Mesothelial cell of epicardium (in vitro differentiated cells): ENCODE measurements at places on chromosomes 4 and X.

DNA sequence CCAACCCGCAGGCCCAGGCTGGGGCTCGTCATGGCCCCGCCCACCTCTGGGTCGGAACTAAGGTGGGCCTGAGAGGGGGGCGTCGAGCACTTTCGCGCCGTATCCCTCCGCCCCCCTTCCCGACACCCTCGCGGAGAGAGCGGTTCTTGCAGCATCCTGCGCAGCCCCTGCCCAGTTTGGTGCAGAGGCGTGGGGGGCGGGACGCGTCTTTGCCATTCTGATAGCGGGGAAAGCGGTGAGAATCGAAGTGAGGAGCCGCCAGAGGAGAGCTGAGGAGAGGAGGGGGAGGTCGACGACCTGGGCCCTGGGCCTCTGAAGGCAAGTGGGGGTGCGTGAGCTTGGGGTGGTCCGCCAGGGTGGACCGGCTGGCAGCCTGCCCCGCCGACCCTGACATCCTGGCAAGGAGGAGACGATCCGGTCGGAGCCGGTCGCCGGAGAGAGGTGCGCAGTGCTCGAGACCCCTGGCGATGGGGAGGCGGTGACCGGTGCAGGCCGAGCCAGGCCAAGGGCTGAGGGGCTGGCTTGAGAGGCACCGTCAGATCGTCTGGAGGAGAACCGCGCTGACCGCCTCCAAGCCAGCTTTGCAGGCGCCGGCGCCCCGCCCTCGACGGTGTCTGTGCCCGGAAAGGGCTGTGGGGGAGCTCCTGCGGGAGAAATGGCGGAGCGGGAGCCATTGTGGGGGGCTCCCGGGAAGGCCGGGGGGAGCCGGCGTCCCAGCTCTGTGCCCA lies 25.5 kb downstream of the GPRASP3 start:
- no peak for DNase-seq

GRCh38 chr4:138275963-138276621 lies 33.9 kb upstream of the SLC7A11 start:
- no peak for DNase-seq

- DNase-seq: no peak
These were observed 8.9 kb upstream of the PCDH18 start for GRCh38 chr4:137541181-137541580.

DNA sequence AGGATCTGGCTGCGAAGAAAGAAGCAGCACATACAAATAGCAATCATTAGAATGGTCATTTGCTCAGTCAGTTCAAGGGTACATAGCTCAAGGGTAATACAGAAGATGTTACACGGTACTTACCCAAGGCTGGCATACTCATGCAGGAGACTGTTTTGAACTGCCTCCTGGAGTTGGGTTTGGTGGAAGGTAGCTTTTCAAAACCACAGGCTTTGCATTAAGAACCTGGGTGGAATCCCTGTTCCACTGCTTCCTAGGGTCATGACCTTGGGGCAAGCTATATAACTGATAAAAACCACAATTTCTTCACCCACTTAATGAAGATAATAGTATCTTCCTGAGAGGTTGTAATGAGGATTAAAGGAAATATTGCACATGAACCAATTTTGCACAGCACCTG lies 36.5 kb downstream of the TBC1D9 start:
- DNase-seq: no peak

DNA sequence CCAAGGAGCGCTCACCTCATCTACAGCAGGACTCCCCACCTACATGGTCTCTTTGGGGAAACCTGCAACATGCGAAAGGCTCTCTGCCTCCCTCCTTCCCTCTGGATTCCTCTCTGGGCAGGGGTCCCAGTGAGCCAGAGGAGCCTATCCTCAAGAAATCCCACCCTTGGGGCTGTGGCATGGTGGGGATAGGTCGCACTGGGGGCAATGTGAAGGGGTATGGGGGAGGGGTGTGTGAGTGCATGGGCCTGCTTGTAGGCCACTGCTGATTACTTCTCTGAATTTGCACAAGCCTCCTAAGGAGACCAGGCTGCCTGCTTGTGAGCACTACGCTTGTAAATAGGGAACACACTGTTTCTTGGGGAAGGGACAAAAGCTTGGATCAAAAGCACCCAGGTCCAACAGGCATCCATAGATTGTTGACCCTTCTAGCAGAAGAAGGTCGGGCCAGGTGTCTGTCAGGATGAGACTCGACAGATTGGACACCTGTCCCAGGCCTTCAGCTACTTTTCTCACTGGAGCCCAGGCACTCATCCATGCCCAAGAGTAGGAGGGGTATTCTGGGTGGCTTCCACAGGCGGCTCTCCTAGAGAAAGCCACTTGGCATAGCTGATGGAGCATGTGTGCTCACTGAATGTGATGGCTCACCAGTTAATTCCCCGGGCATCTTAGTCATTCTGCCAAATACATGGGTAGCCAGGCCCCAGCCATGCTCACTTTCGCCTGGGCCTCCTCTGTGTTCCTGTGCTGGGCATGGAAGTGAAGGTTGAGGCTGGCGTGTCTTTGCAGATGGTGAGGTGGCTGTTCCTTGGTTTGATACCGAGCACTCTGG lies 75.0 kb downstream of the NBDY start:
- no peak for DNase-seq

GRCh38 chr4:22869235-22869634 lies 176.5 kb downstream of the GBA3 start:
- DNase-seq: no peak

DNA sequence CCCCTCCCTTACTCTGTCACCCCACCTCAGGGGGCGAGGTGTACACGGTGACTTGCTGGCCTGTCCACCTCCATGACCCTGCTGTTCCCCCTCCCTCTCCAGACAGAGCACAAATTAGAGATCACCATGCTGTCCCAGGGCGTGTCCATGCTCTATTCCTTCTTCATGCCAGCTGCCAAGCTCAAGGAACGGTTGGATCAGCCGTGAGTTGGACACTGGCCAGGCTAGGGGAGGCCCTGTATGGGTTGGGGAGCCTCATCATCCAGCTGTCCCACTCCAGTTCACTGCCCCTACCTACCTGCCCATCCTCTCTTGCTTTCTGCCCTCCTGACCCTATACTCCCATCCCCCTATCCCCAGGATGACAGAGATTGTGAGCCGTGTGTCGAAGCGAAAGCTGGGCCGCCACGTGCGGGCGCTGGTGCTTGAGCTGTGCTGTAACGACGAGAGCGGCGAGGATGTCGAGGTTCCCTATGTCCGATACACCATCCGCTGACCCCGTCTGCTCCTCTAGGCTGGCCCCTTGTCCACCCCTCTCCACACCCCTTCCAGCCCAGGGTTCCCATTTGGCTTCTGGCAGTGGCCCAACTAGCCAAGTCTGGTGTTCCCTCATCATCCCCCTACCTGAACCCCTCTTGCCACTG lies 3.9 kb upstream of the CDK16 start:
- DNase-seq: no peak

- no peak for DNase-seq
These were observed 244.5 kb upstream of the TLL1 start for GRCh38 chr4:165628572-165628971.

GRCh38 chr4:113637823-113638561 lies 123.5 kb downstream of the CAMK2D start:
- no peak for DNase-seq

DNA sequence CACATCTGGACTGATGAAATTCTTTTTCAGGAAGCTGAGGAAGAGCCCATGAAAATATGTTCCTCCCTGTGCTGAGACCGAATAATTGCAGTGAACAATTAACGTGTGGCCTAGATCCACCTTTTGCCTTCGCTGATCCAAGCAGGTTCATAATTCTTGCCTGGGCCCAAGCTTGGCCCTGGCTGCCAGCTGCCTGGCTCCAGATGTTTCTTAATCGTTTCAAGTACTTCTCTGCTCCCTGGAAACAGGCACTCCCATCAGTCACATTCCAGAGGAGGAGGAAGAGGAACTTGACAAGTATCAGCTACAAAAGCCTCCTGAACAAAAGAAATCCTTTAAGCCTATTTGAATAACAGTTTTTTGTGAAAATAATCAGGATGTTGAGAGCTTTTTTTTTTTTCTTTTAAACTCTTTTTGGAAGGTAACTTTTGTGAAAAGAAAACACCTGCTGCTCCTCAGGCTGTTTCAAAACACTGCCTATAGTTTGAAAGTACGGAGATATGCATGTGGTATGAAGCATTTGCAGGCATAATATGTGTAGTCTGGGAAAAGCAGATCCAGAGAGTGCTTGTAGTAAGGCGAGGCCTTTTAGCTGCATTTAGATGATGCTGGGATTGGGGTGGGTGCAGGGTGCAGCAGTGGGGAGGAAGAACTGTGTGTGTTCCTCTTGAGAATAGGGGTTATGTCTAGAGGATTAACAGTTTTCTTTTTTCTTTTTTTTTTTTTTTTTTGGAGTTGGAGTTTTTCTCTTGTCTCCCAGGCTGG lies 154.4 kb downstream of the PTTG2 start:
- no peak for DNase-seq

GRCh38 chrX:155755706-155756337 lies 125.3 kb upstream of the VAMP7 start:
- no peak for DNase-seq

GRCh38 chr4:136713140-136713539 lies 819.2 kb downstream of the PCDH18 start:
- DNase-seq: no peak

- no peak for DNase-seq
These were observed 972.5 kb downstream of the CCSER1 start for GRCh38 chr4:91099666-91100065.

GRCh38 chr4:89277412-89277811 lies 30.2 kb downstream of the GPRIN3 start:
- no peak for DNase-seq

- no peak for DNase-seq
These were observed 209.3 kb downstream of the GPC3 start for GRCh38 chrX:133776072-133776471.

DNA sequence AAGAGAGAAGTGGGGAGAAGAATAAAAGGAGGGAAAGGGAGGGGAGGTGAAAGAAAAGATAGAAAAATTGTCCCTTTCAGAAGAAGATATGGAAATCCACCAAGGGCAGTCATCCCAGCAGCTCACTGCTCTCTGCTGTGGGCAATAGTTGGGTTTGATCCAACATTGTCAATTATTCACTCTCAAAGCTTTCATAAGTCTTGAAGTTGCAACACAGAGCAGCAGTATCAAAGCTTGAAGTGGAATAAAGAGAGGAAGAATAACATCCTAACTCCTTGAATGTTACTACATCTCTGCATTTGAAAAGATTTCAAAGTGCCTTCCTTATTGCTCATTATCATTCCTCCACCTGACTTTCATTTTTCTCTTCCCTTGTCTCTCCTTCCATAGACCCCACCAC lies 62.3 kb upstream of the HHIP start:
- no peak for DNase-seq

DNA sequence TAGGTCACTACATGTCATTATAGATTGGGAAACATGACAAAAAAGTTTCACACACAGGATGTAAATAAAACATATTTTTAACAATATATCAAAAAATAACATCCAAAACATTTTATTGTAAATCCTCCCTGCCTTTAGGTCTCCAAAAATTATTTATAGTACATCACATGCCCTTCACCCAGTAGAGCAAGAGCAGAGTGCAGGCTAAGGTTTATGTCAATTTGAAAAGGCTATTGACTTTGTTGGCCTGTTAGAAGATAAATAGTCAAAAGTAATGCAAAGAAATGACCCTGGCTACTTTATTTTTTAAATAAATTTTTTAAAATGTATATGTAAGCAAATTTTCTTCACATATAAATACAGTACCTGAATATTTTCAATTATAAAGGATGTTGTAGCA lies 983.7 kb downstream of the RAB28 start:
- DNase-seq: no peak

DNA sequence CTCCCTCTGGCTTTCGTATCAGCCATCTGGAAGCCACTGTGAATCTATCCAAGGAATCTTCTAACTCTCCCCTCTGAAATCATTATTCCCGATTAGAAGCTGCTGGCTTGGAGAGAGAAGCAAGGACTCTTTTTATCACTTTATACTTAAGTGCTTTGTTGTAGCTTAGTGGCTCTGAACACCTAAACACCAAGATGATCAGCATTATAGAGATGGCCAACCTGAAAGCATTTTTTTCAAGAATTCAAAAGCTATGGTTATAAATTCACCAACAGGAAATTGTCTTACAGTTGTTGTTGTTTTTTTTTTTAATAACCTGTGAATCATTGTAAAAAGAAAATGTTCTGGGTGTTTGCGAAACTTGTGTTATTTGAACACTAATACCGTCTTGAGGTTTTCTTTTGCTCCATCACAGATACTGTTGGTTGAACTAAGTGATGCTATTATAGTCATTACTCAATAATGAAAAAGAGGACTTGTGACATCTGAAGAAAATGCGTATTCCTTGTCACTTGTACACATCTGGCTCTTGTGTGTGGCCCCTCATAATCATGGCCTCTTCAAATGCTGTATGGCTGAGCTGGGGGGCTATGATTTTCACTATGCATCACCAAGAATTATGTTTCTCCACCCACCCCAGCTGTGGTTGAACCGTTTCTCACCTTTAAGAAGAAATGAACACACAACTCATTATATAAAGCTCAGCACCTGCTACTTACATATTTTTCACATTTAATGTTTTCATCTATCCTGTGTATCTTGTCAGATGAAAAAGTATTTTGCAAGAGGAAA lies 11.8 kb upstream of the SMIM43 start:
- DNase-seq: no peak

DNA sequence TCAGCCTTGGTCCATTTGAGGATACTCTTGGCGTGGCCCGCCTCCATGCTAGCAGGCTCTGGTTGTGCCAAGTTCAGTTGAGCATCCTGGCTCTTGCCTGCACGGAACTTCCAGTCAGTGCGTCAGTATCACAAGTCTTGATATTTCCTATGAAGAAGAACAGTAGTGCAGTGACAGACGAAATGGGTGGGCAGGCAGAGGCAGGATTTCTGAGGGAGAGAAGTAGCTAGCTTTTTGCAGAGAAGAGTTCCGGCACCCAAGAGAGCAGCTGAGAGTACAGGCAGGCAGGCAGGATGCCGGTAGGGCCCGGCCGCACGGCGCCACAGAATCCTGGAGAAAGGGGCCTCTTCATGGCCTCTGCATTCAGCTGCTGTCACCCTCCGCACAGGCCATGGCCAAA lies 56.1 kb upstream of the MSANTD1 start:
- DNase-seq: no peak

DNA sequence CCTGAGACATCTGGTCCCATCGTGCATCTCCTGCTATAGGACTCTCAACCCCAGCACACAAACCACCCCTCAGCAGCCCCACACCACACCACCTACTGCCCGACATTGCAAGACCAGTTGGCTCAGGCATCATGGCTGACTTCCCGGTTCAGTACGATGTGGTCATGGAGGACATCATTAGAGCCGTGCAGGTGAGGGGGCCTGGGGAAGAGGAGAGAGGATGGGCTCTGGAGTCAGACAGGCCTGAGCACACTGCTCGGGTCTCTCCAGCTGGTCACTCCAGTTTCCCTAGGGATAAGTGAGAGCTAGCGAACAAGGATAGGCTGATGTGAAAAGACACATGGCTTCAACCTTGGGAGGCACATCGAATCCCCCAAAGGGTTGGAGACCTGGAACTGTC lies 17.2 kb downstream of the MAGED2 start:
- DNase-seq: no peak

- no peak for DNase-seq
These were observed 4.7 kb downstream of the BLTP1 start for GRCh38 chr4:122156819-122157218.
